GM19239 (cell line): ENCODE measurements at places on chromosomes 4 and X.
A peak's percentile ranks its signal among the peaks of the same experiment; 100 is the strongest.

DNA sequence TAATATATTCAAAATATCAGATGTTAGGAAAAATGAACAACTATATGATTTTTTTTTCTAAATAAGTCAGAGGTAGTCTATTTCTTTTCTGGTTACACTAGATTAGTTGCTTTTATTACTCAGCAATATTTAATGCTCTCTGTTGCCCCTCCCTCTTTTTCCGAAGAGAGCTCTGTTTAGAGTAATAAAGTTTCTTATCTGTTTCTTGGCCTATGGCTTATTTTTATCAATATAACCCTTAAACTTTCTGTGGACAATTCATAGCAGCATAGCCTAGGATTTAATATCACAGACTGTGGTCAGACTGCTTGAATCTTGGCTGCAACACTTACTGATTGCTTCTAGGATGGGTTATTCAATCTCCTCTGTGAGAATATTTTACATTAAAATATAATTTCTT is 2315.4 kb upstream of the AGA start:
- DNase-seq, result no peak

DNA sequence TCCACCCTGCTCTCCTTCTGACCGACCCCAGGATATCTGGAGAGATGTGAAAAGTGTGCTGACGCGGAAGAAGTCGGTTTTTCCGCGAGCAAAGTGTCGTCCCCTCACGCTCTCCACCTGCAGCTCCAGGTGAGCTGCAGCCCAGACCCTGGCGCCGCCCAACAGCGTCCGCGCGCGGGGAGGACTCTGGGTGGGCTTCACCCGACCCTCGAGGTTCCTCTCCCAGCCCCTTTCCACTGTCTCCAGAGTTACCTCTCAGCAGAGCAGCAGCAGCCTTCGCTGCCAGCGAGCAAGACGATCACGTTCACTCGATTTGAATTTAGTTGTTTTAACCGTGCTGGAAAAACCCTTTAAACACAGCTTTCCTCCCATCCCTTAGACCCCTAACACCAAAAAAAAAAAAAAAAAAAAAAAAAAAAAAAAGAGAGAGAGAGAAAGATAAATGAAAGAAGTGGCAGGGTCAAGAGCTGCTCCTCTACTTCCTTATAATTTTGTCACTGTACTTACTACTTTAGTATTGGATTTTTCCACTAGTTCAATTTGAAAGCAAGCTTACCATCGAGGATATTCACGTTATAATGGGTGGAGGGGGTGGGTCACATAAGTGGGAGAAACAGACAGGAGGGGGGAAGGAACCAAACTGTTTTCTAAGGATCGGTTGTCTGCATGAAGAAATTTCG is 758 bp upstream of the NR3C2 start:
- peak; percentile 23 for DNase-seq

DNA sequence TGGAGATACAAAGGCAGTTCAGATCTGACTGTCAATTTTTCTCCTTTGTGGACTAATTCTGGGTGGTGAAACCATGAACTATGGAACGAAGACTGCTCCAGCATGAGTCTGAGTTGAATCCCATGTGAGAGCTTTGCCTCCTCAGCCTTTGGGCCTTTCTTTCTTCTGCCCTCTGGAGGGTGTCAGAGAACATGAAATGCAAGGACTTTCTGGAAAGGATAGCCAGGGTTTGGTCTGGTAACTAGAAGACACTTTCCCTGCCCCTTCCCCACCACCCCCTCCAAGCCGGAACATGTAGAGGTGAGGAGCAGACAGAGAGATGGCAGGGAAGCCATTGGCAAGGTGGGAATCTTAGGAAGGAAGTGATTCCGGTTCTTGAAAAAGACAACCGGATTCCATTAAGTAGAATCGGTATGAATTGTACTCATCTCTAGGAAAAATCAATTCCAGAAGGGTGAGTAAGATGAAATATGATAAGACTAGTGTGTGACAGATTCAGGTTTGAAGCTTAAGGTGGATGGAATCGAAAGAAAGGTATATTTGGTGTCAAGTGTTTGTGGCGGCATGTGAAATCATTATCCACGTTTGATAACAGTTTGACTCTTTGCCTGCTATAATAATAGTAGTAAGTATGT is 19.0 kb downstream of the FHL1 start:
- no peak for DNase-seq

GRCh38 chrX:16778545-16778944 is 7.7 kb upstream of the TXLNG start:
- no peak for DNase-seq

- no peak for DNase-seq
These were observed 45.7 kb upstream of the CCDC160 start for GRCh38 chrX:134191281-134191680.

DNA sequence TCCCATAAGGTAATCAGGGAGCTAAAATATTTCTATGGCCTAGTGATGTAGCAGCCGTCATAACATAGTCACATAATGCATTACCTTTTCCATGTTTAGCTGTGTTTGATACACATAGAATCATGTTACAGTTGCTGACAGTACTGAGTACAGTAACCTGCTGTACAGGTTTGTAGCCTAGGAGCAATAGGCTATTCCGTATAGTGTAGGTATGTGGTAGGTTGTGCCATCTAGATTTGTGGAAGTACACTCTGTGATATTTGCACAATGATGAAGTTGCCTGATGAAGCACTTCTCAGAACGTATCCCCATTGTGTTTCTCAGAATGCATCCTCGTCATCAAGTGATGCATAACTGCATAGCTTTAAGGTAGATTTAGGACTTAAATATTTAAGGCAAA is 495.6 kb upstream of the ZFP42 start:
- DNase-seq, result no peak

- no peak for DNase-seq
These were observed 96.1 kb upstream of the VCX start for GRCh38 chrX:7746856-7747255.

DNA sequence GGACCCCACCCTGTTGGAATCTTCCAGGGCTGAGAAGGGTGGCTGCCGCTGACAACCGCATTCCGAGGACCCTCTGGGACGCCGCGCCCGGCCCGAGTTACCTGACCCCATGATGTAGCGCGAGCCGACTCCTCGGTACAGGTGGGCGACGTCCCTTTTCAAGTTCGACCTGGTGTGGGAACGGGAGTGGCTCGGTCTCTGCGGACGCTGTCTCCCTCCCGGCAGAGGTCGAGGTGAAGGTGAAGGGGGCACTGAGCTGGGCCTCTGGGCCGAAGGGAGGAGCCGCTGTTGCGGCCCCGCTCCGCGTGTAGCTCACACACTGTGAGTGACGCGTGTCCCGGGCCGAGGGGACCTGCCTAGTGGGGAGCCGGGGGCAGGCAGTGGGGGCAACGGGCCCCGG is 4.5 kb downstream of the GTPBP6 start:
- DNase-seq, result no peak

- DNase-seq, result no peak
These were observed 209.0 kb downstream of the BCOR start for GRCh38 chrX:39888730-39889129.
